ENCODE measurements at places on chromosomes 5 and 9.

DNA sequence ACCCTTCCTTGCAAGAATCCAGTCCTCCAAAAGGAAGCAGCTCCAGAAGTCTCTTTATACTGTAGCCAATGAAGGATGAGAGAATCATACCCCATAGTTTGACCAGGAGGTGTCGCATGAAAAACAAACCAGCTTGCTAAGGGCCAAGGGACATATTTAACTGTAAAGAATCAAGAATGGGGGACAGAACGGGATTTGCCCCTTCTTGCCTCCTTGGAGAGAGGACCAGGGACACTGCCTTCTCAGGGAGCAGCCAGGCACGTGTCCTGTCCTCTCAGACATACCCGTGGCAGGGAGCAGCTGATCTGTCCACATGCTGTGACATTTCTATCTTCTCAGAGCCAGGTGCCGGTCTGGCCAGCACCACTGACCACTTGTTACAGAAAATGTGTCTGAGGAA, 11.7 kb downstream of the PRUNE2 start:
- no peak for DNase-seq

GRCh38 chr5:135018457-135018856, 15.6 kb downstream of the PITX1 start:
- no peak for DNase-seq

- DNase-seq: no peak
These were observed at the start of gene ASPN for GRCh38 chr9:92482329-92482728. Gene ASPN, minus strand, starts transcription at chr9:92482506.

GRCh38 chr5:173627271-173627670, 10.8 kb upstream of the BOD1 start:
- DNase-seq: no peak

DNA sequence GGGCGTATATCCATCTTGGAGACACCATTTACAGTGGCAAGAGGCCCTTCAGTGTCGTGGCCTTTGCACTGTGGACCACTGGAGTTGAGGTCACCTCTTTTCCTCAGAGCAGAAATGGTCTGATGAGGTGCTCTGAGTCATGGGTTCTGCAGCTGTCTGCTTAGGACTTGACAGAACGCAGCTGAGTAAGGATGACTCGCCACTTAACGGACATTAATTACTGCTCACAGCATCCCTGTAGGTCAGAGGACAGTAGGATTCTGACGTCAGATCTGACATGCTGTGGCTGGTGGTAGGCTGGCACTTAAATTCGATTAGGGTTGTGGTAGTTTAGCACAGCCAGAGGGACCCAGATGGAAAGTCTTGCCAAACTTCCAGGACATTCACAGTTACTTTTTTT, 479.4 kb downstream of the DMAC1 start:
- DNase-seq: no peak

- no peak for DNase-seq
These were observed 5.5 kb downstream of the DNAJB5 start for GRCh38 chr9:34994900-34995669.

DNA sequence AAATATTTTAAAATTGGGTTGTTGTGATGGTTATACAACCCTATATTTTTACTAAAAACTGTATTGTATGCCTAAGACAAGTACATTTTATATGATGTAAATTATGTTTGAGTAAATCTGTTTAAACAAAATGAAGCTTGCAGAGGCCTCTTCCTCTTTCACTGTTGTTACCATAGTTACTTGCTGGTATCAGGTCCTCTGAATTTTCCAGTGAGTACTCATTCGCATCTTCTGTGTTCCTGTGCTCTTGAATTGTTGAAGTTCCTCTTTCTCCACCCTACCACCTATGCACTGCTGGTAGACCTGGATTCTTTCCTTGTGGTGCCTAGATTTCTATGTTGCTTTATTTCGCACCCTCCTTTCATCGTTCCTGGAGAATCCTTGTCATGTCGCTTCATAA, 938.5 kb upstream of the ACO1 start:
- DNase-seq: no peak

DNA sequence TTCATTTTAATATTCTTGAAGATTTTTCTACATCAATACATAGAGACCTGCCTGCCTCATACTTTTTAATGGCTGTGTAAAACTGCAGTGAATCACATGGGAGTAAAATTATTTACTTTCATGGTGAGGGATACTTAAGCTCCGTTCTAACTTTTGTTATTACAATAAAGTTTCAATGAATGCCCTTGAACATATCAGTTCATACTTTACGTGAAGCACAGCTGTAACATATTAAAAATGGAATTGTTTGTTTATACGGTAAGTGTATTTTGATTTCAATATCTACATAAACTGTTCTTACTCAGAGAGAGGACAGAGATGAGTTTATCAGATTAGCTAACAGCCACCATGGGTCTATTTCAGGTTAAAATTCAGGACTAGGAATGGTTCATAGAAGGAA, 155.1 kb downstream of the NR3C1 start:
- DNase-seq: no peak

DNA sequence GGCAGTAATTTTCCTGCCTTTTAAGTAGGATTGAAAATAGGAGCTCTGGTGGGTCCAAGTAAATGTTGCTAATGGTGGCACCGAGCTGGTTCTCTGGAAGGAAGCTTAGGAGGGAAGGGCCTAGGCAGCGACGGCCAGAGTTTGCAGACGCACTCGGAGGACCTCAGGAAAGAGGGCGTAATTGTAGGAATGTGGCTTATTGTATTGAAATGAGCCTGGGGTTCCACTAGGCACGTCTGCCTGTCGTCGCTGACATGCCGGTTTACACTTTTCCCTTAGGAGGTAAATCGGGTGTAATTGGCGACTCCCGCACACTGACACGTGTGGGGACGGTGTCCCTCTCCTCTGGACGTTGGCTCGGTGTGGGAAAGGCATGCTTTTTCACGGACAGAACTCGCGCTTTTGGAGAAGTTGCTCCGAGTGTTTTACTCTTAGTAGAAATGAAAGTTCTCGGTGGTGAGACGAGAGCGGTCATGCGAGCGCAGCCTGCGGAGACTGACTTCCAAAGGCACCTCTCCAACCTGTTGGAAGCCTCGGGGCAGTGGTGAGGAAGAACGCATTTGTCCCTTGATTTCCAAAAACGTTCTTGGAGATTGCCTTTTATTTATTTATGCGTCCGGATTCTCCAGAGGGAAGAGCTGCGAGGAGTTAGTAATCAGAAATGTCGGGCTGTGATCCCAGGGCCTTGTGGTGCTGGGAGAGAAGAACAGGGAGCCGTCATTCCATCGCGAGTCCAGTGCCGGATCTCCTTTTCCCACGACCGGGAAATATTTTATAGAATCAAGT, 1.3 kb downstream of the NR4A3 start:
- peak; percentile 40 for DNase-seq

- no peak for DNase-seq
These were observed 145.8 kb downstream of the PALM2AKAP2 start for GRCh38 chr9:109925799-109926198.

DNA sequence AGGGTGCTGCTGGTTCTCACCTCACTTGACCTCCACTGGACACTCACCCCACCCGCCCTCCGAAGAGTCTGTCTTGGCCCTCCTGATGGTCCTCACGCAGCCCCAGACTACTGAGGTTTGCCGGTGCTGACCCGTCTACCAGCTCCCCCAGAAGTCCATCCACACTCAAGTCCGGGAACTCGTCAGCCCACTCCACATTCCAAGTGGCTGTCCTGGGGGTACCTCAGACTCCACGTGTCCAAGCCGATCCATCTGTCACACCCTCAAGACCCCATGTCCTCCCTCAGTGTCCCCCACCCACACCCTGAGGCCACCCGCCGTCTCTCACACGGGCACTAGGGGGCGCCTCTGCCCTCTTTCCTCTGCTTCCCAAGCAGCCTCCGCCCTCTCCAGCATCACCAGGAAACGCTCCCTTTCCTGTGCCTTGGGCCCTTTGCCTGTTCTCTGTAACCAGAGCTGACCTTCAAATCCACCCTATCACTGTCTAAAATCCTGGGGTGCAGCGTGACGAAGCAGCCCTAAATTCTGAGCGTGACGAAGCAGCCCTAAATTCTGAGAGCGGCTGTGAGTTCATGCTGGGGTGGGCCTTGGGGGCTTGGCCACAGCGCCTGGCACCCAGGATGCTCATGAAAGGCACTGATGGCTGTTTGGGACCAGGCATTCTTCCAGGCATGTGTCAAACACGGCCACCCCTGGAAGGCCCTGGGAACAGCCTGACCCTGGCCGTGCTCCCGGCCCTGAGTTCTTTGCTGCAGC, 95.7 kb downstream of the KCNT1 start:
- DNase-seq: peak; percentile 57

GRCh38 chr9:6759185-6759977, 1.6 kb downstream of the KDM4C start:
- no peak for DNase-seq

GRCh38 chr5:119470851-119471451, 18.7 kb downstream of the HSD17B4 start:
- DNase-seq: no peak

GRCh38 chr9:11233696-11234095, 620.9 kb upstream of the PTPRD start:
- no peak for DNase-seq

DNA sequence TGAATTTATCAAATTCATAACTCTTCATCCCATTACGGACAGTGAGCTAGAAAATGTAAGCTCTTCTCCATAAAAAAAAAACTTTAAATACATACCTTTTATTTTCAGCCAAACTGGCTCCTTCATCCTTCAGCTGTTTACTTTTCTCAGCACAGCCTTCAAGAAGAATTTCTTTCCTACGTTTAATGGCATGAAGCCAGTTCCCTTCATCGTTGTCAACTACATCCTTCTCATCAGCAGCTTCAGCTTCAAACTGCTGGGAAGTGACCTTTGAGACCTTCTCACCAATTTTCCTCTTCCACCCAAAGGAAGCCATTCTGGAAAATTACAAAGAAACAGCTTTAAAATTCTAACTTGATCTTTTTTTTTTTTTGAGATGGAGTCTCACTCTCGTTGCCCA, 9.1 kb downstream of the TTC33 start:
- no peak for DNase-seq

DNA sequence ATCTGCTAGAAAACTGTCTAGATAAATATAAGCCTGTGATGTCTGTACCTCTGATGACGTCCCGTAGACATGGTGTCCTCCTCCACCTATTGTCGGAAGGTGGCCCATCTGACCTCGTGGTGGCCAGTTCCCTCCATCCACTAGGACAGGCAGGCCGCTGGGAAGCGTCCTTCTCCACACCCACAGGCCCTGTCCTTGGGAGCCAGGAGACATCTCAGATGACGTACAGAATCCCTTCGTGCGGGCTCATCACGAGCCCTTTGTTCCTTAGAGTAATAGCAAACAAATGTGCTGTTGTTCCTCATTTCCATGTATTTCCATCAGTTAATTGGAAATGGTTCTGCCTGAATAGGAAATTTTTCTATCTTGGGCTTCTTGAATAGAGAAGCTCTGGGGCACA, 38.3 kb upstream of the TENT4A start:
- DNase-seq: no peak

DNA sequence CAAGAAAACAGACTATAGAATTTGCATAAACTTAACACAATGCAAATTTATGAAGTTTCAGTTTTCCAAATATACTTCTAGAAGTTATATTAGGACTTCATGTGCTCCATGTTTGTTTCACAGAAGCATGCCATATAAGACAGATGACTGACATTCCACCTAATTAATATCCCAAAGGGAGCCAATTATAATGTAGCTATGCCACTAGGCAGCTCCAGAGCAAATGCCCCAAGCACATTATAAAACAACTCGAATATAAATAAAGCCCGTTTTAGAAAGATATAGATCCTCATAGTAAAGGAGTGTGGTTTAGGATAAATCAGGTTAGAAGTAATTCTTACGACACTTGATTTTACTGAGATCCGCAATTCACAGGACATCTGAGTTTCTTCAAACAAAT, 8.9 kb downstream of the DROSHA start:
- no peak for DNase-seq

- no peak for DNase-seq
These were observed 46.7 kb downstream of the INSYN2B start for GRCh38 chr5:169933616-169934015.

DNA sequence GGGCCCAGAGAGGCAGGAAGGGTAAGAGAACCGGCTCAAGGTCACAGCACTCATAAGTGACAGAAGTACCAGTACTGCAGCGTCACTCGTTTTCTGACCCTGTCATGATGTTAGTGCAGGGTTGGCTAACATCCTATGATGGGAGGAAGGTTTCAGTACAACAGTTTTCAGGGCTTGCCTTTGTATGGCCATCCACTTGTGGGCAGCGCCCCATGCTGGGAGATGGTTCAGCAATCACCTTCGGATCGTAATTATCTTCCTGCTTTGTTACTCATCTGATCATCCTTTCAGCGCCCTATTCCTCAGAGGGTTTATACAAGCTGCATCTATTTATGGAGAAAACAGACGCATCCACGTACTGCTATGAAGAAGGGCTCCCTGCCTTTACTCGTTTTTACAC, 2.4 kb downstream of the MAP1B start:
- no peak for DNase-seq

DNA sequence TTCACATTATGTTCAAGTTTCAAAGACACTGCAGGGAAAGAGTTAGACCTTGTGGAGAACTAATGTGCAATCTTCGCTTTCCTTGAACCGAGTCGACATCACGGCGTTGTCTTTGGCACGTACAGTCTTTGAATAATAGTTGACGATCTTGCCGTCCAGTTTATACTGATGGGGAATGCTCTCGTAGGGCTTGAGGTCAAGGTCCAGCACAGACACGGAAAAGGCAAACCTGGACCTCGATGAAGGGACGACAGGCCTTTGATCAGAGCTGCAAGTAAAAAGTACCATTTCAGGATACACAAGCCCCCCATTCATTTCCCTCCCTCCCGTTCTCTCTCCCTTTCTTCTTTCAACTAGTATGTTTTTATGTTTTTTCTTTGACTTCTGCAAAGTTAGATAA, 54.1 kb downstream of the IPPK start:
- DNase-seq: no peak

- DNase-seq: no peak
These were observed 304.7 kb downstream of the KIAA0825 start for GRCh38 chr5:94313696-94314095.

GRCh38 chr5:175551266-175551665, 72.9 kb downstream of the SFXN1 start:
- no peak for DNase-seq

DNA sequence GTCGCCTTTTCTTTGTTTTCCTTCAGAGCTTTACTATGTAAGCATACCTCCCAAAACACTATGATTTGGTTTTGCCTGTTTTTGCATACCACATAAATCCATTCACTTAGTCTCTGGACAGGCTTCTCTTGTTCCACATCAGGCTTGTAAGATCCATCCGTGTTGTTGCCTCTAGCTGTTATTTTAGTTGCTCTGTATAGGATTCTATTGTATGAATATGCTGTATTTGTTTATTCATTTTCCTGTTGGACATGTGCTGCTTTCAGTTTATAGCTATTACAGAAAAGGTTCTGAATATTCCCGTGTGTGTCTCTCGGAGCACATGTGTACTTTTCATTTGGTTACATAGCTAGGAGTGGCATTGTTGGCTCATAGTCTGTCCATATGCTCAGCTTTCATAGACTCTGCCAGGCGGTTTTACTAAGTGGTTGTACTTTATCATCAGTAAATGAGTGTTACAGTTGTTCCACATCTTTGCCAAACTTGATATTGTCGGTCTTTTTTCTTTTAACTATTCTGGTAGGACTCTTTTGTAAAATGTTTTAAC, 41.8 kb downstream of the NUP214 start:
- DNase-seq: no peak

GRCh38 chr5:148561801-148562311, 92.5 kb downstream of the HTR4 start:
- no peak for DNase-seq

- no peak for DNase-seq
These were observed 117.0 kb downstream of the GLIS3 start for GRCh38 chr9:4182831-4183230.
